Activated CD4-positive, CD25-positive, alpha-beta regulatory T cell (primary cell): ENCODE measurements at places on chromosomes 13 and 19.

DNA sequence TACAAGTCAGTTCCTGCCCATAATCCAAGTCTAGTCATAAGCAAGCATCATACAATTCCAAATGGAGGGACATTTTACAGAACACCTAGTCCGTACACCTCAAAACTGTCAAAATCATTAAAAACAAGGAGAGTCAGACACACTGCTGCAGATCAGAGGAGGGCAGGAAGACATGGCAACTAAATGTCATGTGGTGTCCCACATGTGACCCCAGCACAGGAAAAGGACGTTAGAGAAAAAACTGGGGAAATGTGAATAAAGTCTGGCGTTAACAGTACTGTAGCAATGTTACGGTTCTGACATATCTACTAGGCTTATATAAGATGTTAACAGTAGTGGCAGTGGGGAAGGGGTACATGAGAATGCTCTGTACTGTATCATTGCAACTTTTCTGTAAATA is 2.3 kb downstream of the ZSCAN5A start:
- no peak for DNase-seq

- DNase-seq = peak; percentile 11
Observed at GRCh38 chr19:48194041-48194843, 23.8 kb downstream of the ZSWIM9 start.

DNA sequence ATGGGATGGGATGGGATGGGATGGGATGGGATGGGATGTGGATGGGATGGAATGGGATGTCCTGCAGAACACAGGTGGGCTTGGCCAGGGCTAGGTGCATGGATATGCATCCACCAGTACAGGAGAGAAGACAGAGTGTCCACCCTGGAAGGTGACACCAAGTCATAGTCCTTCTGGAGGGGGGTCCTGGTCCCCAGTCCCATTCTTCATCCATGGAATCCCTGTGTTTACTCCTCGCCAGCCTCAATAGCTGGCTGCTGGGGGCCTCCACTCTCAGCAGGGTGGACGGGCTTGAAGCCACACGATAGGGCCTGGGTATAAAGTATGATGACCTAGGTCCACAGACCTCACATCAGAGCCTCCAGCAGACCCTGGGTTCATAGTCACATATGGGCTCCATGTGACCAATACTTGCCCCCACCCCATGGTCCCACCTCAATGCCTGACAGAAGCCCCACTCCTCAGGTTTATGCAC is 40.1 kb downstream of the RFX2 start:
- no peak for DNase-seq

GRCh38 chr13:111219950-111220349 is 100.5 kb upstream of the TEX29 start:
- DNase-seq = no peak

- DNase-seq = no peak
Observed at GRCh38 chr13:90500569-90500968, 846.9 kb upstream of the MIR17HG start.

DNA sequence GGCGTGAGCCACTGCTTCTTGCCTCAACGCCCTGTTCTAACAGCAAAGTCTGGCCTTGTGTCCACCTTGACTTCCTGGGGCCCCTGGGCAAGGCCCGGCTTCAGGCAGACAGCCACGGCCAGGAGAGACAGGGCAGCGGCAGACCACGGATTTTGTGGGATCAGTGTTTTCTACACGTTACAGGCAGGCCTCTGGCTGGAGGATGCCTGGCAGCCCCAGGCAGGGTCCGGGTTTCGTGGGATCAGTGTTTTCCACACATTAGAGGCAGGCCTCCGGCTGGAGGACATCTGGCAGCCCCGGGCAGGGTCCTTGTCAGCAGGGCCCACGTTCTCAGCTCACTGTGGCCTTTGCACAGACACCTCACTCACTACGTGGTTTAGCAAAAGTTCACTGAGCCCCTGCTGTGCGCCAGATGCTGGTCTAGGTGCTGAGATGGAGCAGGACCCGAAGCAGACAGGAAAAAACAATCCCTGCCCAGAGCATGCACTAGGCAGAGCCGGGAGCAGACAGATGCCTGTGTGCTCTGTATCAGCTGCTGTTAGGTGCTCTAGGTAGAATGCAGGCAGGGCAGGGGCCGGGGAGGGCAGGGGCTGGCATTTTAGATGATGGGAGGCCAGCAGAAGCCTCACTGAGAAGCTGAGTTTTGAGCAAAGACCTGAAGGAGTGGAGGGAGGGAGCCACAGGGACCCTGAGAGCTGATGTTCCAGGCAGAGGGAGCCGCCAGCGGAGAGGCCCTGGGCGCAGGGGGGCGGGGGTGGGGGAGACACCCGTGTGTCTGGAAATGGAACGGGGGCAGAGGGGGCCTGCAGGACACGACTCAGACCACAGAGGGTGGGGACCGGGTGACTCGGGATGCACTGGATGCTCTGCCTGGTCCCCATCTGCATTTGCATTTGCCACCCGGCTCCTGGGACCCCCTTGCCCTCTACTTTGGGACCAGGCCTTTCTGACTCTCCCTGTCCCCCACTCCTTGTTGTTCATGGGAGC is 25.0 kb upstream of the NCCRP1 start:
- no peak for DNase-seq

- DNase-seq = no peak
Observed at GRCh38 chr13:75373988-75374387, 108.0 kb downstream of the TBC1D4 start.

DNA sequence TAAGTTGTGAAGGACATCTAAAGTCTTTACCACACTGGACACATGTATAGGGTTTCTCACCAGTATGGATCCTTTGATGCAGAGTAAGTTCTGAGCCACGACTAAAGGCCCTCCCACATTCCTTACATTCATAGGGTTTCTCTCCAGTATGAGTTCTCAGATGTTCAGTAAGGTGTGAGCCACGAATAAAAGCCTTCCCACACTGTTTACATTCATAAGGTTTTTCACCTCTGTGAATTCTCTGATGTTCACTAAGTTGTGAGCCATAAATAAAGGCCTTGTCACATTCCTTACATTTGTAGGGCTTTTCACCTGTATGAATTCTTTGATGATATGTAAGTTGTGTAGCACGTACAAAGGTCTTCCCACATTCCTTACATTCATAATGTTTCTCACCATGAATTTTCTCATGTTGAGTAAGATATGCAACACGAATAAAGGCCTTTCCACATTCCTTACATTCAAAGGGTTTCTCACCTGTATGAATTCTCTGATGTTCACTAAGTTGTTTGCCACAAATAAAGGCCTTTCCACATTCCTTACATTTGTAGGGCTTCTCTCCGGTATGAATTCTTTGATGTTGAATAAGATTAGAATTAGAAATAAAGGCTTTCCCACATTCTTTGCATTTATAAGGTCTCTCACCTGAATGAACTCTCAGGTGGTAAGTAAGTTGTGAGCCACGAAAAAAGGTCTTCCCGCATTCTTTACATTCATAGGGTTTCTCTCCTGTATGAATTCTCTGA is 29.8 kb downstream of the ZNF571 start:
- no peak for DNase-seq

GRCh38 chr13:31064636-31065035 is 97.1 kb downstream of the HSPH1 start:
- no peak for DNase-seq

- DNase-seq = no peak
Observed at GRCh38 chr19:55096061-55096701, 20.5 kb downstream of the EPS8L1 start.

DNA sequence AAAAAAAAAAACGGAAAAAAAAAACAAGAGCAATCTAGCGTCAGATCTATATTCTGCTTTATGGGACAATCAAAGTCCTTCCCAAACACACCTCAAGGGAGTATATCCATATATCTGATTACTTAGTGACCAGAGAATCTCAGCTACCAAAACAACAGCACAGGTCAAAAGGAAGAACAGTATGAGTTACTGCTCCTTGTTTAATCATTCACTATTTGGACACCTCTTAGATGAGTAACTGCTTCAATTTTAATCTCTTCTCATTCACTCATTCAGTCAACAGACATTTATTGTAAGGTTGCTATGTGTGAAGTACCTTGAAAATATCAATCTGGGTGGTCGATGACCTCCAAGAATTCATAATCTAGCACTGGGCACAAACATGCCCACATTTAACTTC is 193.2 kb downstream of the IRS2 start:
- no peak for DNase-seq

DNA sequence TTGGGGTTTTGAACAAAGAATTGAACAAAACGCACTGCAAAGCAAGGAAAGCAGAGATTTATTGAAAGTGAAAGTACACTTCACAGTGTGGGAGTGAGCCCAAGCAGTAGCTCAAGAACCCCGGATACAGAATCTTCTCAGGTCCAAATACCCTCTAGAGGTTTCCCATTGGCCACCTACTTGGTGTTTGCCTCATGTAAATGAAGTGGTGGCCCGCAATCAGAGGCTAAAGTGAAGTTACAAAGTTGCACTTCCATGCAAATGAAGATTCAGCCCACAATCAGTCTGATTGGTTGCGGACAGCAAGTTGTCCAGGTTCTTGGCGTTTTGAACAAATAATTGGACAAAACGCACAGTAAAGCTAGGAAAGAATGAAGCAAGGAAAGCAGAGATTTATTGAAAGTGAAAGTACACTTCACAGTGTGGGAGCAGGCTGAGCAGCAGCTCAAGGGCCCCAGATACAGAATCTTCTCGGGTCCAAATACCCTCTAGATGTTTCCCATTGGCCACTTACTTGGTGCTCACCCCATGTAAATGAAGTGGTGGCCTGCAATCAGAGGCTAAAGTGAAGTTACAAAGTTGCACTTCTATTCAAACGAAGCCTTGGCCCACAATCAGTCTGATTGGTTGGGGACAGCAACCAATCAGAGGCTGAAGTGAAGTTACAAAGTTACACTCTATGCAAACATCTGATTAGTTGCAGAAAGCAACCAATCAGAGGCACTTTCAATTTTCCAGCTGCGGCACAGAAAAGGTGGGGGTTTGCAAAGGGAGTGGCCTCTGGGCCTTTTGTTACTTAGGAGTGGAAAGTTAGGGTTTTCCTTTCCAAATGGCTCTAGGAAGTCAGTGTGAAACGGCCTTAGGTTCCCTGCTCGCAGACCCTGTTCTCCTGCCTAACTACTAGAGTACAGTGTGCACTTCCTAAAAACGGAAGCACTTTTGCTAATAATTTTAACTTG is 4.8 kb upstream of the TM9SF2 start:
- DNase-seq = peak; percentile 27

GRCh38 chr19:34145741-34146202 is 26.5 kb upstream of the LSM14A start:
- peak; percentile 12 for DNase-seq

- no peak for DNase-seq
Observed at GRCh38 chr19:55116232-55116858, 1.1 kb downstream of the PPP1R12C start.

GRCh38 chr19:15641901-15642491 is 1.3 kb downstream of the CYP4F3 start:
- DNase-seq = no peak

GRCh38 chr19:934865-935479 is 9.1 kb downstream of the ARID3A start:
- no peak for DNase-seq

DNA sequence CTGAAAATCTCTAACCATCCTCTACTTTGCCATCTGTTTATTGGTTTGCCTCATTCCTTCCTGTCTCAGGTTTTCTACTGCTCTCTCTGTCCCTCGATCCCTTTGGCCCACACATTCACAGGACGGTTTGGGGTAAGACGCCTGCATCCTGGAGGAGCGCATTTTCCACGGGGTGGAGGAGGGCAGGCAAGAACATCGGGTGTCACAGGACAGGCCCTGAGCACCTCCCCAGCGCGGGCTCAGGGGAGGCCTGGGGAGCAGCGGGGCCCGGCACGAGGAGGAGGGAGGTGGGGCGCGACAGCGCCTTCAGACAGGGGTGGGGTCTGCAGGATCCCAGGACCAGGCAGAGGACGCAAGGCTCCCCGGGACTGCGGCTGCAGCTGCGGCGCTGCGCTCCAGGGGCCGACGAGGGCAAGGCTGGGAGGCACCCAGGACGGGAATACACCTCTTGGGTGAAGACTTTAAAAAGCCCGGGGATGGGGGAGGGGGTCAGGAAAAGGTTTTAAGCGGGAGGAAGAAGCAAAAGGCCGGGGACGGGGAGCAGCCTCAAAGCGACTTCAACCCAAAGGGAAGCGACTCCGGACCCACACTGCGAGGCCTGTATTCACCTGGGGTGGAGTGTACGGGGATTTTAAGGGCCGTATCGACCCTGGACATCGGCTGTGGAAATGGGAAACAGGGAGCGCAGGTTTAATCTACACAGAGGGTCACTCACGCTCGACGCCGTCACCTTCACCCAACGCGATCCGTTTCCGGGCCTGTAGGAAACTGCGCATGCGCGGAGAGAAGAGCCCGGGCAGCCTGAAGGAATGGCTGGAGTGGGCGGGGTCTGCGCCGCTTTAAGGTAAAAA is at the start of gene ZNF415:
ZNF415 (minus strand) TSS at position 770 of the 851 bp plus-strand sequence. CDS start 10,234 bp downstream, outside the sequence.
- peak; percentile 6 for DNase-seq

- DNase-seq = no peak
Observed at GRCh38 chr13:21328836-21329477, 130.1 kb downstream of the ZDHHC20 start.

DNA sequence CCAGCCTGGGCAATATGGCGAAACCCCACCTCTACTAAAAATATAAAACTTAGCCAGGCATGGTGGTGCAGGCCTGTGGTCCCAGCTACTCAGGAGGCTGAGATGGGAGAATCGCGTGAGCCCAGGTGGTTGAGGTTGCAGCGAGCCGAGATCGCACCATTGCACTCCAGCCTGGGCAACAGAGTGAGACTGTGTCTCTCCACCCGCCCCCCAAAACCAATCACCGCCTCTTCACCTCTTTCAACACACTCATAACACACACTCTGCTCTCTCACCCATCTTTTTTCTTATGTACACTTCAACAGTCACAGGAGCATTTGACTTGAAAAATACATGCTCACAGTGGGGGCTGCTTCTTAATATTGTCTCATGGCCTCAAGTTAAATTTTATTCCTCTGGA is 76.8 kb downstream of the ESD start:
- no peak for DNase-seq

GRCh38 chr19:41811036-41811435 is 14.6 kb downstream of the CEACAM3 start:
- no peak for DNase-seq

GRCh38 chr13:75797239-75797638 is 161.1 kb downstream of the LMO7 start:
- no peak for DNase-seq

- DNase-seq = no peak
Observed at GRCh38 chr13:105050686-105051085, 1484.8 kb downstream of the EFNB2 start.

- no peak for DNase-seq
Observed at GRCh38 chr13:28719227-28720055, 671 bp upstream of the SLC46A3 start.

GRCh38 chr13:67833564-67833963 is 603.4 kb upstream of the PCDH9 start:
- no peak for DNase-seq

GRCh38 chr13:102170305-102170704 is 231.5 kb downstream of the FGF14 start:
- no peak for DNase-seq

GRCh38 chr13:109749365-109749764 is 37.0 kb downstream of the IRS2 start:
- no peak for DNase-seq

DNA sequence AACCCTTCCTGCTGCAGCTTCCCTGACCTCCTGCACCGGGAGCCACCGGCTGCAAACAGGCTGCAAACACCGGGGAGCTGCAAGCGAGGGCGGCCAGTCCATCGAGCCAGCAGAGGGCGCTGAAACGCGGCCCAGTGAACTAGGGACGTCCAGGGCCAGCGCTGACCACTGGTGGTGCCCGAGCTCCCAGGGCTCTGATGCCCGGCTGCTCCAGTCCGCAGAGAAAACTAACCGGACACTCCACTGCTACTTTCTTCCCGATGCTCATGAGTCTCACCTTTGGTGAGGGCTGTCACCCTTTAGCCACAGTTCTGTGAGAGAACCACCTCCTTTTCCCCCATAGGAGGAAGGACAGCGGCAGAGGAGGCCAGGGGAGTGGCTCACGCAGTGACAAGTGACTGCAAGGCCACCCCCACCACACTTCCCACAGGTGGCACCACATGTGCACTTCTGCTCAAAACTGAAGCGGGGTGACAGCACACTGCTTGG is 82.8 kb upstream of the MTIF3 start:
- DNase-seq = peak; percentile 11
